ENCODE measurements at places on chromosomes 16 and 17.

DNA sequence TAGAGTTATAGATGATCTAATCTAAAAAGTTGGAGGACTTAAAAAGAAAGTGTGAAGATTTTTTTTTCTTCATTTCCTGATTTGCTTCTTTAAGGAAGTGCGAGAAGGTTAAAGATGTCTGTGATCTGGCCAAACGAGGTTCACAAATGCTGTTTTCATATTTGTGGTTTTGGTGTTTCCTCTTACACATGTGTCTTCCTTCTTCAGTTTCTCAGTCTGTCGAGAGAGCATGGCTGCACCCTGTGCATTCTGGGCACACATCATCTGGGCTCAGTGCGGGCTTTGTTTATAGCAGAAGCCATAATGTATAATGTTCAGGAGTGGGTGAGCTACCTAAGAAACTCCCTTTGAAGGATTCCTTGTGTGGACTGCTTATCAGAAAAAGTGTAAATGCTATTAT lies 260.4 kb upstream of the TBX2 start:
- peak; percentile 66 for DNase-seq

GRCh38 chr17:78289004-78289403 lies 57.6 kb downstream of the TMEM235 start:
- DNase-seq = no peak

GRCh38 chr16:83994087-83994486 lies 26.0 kb downstream of the NECAB2 start:
- peak; percentile 95 for DNase-seq

DNA sequence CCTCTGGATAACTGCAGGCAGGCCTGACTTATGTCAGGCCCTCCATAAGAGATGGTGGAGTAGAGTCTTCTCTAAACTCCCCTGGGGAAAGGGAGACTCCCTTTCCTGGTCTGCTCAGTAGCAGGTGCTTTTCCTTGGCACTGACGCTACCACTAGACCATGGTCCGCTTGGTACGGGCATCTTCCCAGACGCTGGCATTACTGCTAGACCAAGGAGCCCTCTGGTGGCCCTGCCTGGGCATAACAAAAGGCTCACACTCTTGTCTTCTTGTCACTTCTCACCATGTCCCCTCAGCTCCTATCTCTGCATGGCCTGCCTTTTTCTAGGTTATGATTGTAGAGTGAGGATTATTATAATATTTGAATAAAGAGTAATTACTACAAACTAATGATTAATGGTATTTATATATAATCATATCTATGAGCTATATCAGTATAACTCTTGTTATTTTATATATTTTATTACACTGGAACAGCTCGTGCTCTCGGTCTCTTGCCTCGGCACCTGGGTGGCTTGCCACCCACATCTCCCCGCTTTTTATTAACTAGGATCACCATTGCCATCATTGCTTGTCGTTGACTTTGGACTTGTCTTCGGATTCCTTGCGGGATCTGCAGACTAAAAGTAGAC lies 59.8 kb upstream of the ARL4D start:
- DNase-seq = peak; percentile 60

DNA sequence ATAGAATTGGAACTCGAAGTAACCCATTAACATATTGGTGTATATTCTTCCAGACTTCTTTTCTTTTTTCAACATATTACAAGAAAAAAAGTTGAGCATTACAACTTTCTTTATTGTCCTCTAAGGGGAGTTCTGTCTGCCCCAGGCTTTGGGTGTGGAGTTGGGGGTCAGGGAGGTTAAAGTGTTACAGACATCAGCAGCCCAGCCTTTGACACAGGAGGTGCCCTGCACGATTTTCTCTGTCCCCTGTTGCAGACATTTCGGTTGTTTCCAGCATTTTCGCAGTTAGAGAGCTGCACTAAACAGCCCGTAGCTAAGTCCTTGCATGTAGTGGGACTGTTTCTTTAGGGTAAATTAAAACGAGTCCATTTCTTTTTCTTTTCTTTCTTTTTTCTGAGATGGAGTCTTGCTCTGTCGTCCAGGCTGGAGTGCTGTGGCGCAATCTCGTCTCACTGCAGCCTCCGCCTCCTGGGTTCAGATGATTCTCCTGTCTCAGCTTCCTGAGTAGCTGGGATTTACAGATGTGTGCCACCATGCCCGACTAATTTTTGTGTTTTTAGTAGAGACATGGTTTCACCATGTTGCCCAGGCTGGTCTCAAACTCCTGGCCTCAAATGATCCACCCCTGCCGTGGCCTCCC lies 13.4 kb upstream of the ADCY7 start:
- no peak for DNase-seq

GRCh38 chr16:9351841-9352434 lies 260.5 kb downstream of the HAPSTR1 start:
- DNase-seq = no peak

GRCh38 chr16:10950393-10950792 lies 6.0 kb downstream of the CLEC16A start:
- DNase-seq = no peak

DNA sequence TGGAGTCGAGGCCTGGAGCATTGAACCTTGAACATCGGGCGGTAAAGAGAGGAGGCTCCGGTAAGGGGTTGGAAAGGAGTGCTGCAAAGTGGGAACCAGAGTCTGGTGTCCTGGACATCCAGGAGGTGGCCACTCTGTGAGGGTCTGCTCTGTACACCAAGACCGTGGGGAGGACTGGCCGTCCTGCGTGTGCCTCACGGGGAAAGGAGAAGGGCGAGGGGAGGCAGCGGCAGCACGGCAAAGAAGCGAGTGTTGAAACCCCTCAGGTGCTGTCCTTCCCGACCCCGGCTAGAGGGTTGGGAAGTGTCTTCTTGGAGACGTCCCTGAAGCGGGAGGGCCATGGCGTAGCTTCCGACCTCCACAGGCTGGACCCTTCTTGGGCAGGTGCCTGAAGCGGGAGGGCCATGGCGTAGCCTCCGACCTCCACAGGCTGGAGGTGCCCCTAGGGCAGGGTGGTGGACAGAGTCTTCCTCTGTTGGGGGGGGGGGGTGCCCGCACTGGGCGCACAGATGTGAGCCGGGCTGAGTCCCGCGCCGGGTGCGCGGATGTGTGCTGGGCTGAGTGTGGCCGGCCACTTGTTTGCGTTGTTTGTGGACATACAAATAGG lies 42.0 kb downstream of the FOXK2 start:
- no peak for DNase-seq

DNA sequence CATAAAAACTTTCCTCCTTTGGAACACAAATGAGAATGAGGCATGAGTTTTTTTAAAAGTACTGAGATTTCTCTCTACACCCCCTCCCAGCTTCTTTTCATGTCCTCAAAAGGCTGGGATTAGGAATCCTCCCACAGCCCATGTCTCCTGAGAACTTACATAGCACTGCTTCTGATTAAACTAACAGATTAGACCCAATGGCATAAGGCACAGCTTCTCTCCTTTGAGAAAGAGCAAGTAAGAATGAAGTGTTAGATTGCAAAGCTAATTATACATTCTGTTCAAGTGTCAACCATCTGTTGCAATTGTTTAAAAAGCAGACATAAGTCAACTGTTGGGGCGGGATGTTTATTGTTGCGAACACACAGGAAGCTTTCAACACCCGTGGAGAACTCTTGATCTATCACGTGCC lies 715.1 kb downstream of the CDH11 start:
- DNase-seq = no peak

GRCh38 chr17:19904412-19904811 lies 36.7 kb upstream of the ULK2 start:
- peak; percentile 29 for DNase-seq

DNA sequence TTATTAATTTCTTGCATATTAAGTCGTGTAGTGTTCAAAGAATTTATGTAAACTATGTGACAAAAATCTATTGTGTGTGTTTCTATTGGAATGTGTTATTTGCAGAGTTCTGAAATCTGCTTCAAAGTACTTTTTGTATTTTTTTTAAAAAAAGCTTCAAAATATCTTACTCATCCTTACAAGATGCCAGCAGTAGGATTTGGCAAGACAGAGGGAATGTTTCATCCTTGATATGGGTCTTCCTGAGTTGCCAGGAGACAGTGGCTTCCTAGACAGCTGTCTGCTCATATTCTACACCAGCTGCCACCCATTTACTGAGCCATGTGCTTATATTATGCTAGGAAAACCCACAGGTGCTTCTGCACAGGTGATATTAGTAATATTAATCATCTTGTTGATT lies 36.4 kb downstream of the EFCAB5 start:
- DNase-seq = peak; percentile 65

DNA sequence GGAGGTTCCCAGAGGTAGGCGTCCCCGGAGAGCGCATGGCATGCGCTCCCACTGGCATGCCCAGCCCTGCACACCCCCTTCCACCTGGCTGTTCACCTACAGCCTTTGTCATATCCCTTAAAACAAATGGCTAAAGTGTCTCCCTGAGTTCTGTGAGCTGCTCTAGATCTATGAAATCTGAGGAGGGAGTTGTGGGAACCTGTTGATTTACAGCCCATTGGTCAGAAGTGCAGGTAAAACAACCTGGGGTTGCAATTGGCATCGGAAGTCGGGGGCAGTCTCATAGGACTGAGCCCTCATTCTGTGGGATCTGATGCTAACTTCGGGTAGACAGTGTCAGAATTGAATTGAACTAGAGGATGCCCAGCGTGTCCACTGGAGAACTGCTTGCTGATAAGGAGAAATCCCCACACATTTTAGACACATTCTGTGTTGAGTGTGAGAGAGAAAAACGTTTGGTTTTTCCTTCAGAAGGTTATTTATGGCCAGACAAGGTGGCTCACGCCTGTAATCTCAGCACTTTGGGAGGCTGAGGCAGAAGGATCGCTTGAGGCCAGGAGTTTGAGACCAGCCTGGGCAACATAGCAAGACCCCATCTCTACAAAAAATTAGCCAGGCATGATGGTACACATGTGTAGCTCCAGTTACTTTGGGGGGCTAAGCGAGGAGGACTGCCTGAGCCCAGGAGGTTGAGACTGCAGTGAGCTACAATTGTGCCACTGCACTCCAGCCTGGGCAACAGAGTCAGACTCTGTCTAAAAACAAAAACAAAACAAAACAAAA lies 22.1 kb upstream of the GSG1L start:
- no peak for DNase-seq

DNA sequence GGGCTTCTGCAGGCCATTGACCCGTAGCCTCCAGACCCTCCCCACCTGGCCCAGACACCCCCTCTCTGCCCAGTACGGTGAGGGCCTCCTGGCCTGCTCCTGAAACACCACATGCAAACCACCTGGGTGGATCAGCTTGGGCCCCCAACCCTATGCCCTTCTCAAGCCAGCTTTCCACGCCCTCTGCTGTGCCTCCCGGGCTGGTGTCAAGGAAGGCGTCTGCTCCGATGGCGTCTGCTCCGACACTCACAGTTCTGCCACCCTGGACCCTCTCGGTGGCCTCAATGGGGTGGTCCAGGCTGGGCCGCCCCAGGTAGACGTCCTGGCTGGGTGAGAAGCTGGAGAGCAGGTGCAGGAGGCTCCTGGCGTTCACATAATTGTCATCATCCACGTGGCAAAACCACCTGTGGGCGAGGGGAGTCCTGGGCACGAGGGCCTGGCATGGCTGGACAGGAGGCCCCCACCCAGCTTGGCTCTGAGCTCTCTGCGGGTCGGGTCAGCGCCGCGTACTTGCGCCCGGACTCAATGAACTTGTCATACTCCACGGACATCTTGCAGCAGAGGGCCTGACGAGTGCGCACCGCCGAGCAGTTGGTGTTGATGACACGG lies 1.4 kb downstream of the RFNG start:
- DNase-seq = no peak

- no peak for DNase-seq
Measured at GRCh38 chr17:30829022-30829421, 2.7 kb upstream of the ATAD5 start.

- no peak for DNase-seq
Measured at GRCh38 chr16:79267781-79268180, 332.8 kb downstream of the MAF start.

- peak; percentile 62 for DNase-seq
Measured at GRCh38 chr16:20300312-20301097, 26.8 kb downstream of the GP2 start.

DNA sequence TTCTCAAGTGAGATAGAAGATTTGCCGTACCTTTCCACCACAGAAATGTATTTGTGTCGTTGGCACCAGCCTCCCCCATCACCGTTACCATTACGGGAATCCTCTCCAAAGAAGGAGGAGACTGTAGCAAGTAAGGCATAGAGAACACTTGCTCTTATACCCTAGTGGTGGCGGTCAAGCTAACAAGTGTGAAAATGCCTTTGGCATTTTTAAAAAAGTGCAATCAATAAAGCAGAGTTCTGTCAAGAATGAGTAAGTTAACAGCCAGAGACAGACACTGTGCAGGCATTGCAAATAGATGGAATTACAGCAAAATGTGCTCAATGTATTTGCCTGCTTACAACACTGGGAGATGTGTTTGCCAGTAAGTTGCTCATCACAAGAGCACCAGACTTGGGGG lies 7.7 kb downstream of the MSL1 start:
- DNase-seq = no peak

DNA sequence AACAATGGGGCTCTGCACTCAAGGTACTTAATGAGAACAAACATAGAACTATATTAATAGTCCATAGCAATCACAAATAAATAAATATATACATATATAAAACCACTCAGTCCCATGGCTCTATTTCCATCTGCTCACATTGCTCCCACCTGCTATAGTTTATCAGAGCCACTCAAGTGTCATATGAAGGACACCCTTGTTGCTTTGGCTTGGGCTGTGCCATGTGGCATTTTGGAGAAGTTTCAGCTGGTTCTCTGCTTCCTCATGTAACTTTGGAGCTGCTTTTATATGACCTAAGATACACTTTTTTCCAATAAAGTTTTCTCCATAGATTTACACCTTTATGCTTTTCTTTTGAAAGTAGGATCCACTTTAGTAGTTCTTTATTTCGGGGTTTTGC lies 126.4 kb downstream of the KCNJ2 start:
- DNase-seq = no peak

DNA sequence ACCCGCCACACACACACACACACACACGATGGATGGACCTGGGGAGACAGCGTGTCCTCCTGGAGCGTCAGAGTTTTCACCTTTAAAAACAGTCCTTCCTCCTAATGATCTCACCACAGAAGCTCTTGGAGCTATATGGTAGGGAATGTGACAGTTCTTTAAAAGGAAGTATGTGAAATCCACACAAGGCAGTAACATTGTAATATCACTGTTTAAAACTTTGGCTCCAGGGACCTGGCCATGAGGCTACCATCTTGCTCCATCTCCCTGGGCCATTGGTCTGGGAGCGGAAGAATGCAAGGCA lies 302.4 kb downstream of the SOX9 start:
- peak; percentile 18 for DNase-seq

Data from fibroblast of pulmonary artery (primary cell).